ENCODE measurements at places on chromosomes 1 and 21.
A peak's percentile ranks its signal among the peaks of the same experiment; 100 is the strongest.

DNA sequence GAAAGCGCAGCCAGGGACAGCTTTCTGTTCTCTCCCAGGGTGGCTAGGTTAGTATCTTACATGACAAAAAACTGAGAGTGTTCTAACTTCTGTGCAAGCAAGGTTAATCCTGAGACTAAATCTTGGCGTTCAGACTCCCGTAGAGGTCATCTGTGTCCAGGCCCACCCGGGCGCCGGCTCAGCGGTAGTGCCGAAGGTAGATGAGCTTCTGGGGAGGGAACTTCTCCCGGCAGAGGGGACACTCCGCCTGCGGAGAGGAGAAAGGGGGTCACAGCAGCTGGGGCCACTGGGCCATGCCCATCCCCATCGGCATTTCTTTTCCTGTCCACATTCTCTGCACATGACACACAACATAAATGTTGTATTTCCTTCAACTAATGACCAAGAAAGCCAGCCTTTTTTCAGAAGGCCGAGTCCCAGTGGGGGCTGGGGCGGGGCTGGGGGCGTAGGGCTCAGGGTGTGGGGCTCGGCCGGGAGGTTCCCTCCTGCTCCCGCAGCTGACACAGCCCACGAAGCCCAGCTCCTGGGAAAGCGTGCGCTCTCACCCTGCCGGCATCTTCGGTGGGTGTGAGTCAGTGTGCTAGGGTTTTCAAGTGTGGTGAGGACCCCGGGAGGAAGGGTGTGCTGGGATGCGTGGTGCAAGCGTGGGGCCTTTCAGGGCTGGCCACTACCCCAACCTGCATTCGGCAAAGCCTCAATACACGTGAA lies 6.6 kb downstream of the PEX10 start:
- no peak for DNase-seq

DNA sequence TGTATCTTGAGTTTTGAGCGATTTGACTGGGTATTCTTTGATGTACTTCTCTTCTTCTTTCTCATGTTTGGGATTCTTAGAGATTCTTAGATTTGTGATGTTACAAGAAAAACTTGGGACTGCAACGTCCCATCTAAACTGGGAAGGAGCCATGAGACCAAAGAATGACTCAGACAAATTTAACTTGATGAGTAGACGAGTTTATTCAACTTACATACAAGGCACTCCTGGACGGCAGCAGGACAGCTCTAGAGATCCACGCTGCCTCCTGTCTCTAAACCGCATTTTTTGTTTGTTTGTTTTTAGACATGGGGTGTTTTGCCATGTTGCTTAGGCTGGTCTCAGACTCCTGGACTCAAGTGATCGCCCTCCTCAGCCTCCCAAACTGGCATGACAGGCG lies 137.1 kb downstream of the PIK3R3 start:
- DNase-seq = no peak

GRCh38 chr1:169724168-169724567 lies 9.7 kb downstream of the SELE start:
- DNase-seq = no peak

DNA sequence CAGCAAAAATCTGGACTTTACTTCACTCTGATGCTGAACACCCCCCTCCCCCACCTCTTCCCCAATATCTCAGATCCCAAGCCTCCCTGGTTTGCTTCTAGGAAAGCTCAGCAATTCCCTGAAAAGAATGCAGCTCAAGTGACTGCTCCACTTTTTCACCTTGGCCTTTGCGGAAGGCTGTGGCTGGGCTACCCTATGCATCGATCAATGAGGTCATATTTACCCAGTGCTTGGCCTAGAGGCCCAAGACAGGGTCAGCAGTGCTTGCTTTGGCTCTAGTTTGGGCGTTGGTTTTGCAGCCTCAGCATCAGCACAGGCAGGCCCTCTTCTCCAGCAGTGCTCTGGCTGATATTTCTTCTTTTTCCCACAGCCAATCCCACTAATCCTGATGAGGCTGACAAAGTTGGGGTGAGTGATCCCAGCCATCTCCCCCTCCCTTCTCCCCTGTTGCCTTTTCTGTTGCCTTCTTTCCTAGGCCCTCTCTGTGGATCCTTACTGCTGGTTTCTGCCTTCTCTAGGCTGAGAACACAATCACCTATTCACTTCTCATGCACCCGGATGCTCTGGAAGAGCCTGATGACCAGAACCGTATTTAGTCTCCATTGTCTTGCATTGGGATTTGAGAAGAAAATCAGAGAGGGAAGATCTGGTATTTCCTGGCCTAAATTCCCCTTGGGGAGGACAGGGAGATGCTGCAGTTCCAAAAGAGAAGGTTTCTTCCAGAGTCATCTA lies 14.2 kb downstream of the FCGR2B start:
- DNase-seq = no peak

GRCh38 chr1:204751883-204752687 lies 66.5 kb upstream of the LRRN2 start:
- no peak for DNase-seq

DNA sequence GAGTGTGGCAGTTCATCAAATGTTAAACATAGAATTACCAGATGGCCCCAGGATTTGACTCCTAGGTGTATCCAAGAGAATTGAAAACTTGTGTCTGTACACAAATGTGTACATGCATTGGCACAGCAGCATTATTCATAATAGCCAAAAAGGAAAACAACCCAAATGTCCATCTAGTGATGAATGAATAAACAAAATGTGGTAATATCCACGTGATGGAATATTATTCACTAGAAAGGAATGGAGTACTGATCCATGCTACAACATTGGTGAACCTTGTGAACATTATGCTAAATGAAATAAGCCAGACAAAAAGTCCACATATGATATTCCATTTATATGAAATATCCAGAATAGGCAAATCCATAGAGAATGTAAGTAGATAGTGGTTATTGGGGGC lies 77.7 kb downstream of the RAVER2 start:
- no peak for DNase-seq

- DNase-seq = no peak
Measured at GRCh38 chr21:26814386-26814785, 30.8 kb downstream of the ADAMTS1 start.

GRCh38 chr1:25541889-25542658 lies 1.3 kb upstream of the LDLRAP1 start:
- no peak for DNase-seq

- no peak for DNase-seq
Measured at GRCh38 chr1:20405051-20405754, 80.8 kb downstream of the CAMK2N1 start.

- DNase-seq = no peak
Measured at GRCh38 chr1:181117648-181118449, 29.3 kb downstream of the IER5 start.

DNA sequence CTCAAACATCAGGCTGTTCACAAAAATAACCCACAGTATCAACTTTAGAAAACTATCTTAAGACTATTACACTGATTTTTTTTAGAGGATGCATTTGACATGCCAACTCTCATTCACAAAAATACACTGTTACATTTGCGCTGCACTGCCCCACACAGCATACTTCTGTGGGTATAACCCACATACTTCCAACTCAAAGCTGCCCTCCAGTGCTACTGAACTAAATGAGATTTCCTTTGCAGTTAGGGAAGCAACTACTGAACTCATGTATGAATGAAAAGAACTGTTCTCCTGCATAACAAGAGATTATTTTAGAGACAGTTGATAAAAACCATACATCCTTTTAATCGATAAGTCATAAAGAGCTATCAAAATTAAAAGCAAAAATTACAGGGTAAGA lies 25.8 kb upstream of the GADD45A start:
- no peak for DNase-seq

GRCh38 chr1:164765992-164766720 lies 207.2 kb downstream of the PBX1 start:
- no peak for DNase-seq

DNA sequence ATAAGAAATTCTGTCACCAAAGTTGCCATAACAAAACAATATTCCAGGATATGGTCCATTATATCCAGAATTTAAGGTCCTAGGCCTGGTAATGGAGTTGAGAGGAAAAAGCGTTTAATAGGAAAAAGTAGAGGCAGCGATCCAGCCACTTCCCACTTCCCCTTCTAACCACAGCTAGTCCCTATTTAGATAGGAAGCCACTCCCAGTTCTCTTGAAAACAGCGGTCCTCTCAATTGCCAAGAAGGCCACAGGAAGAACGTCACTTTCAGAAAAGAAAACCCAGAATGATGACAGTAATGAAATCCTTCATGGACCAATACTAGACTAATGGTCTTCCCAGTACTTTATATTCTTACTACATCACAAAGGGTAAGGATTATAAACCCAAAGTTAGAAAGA lies 38.6 kb downstream of the ABL2 start:
- DNase-seq = no peak

- no peak for DNase-seq
Measured at GRCh38 chr1:16178596-16179497, 23.0 kb upstream of the EPHA2 start.

DNA sequence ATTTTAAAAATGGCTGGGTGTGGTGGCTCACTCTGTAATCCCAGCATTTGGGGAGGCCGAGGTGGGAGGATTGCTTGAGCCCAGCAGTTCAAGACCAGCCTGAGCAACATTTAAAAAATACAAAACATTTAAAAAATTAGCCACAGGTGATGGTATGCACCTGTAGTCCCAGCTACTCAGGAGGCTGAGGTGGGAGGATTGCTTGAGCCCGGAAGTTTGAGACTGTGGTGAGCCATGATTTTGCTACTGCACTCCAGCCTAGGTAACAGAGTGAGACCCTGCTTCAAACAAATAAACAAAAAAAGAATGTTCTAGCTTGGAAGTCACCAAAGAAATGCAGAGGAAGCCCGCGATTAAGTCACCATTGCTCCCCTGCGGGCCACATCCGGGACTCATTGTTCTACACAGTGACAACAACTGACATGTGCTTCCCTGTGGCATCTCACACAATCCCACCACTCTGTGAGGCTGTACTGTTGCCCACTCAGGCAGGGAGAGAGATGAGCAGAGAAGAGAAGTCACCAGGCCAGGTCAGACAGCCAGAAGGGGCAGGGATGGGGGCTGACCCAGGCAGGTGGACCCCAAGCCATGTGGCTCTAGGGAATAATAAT lies 18.4 kb upstream of the SPATC1L start:
- no peak for DNase-seq

DNA sequence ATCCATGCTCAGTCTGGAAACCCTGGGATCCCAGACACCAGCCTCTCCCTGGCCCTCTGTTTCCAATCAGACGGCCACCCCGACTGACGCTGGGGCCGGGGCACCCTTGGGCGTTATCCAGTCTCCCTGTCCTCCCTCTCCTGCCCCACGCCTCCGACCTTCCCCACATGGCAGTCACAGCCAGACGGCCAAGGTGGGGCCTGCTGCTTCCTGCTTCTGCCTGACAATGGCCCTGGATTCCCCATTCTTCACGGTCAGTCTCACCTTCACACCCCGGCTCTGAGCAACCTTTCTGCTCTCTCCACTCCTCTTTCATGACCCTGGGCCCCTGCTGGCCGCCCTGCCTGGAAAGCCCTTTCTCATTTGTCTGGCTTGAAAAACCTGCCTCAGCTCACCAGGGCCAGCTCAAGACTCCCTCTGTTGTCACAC lies 6.6 kb downstream of the GNG4 start:
- no peak for DNase-seq

GRCh38 chr21:39029086-39029755 lies 154.0 kb downstream of the PSMG1 start:
- DNase-seq = no peak

GRCh38 chr1:235401251-235401650 lies 34.0 kb downstream of the TBCE start:
- no peak for DNase-seq

- no peak for DNase-seq
Measured at GRCh38 chr1:177011508-177011907, 153.0 kb downstream of the ASTN1 start.

- DNase-seq = no peak
Measured at GRCh38 chr1:56811331-56811730, 7.9 kb downstream of the FYB2 start.

- no peak for DNase-seq
Measured at GRCh38 chr21:28216976-28217523, 775.6 kb downstream of the LTN1 start.

GRCh38 chr1:180881806-180882509 lies 30.7 kb upstream of the KIAA1614 start:
- peak; percentile 15 for DNase-seq

DNA sequence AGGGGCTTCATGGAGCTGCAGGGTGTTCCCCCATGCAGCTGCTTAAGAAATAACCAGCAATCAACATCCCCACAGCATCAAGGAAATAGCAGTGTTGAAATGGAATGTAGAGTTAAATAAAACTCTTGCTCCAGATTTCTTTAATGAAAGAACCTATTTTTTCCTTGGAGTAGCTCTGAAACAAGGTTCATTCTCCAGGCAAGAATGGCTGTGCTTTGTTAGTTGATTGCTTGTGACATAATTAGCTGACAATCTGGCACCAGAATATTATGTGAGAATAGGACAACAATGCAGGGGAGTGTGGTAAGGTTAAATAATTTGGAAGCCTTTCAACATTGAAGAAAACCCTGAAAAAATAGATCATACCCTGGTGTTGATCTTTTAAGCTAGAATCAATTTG lies 254.2 kb upstream of the RRP15 start:
- no peak for DNase-seq

GRCh38 chr1:32010246-32010645 lies 3.4 kb upstream of the KHDRBS1 start:
- no peak for DNase-seq

DNA sequence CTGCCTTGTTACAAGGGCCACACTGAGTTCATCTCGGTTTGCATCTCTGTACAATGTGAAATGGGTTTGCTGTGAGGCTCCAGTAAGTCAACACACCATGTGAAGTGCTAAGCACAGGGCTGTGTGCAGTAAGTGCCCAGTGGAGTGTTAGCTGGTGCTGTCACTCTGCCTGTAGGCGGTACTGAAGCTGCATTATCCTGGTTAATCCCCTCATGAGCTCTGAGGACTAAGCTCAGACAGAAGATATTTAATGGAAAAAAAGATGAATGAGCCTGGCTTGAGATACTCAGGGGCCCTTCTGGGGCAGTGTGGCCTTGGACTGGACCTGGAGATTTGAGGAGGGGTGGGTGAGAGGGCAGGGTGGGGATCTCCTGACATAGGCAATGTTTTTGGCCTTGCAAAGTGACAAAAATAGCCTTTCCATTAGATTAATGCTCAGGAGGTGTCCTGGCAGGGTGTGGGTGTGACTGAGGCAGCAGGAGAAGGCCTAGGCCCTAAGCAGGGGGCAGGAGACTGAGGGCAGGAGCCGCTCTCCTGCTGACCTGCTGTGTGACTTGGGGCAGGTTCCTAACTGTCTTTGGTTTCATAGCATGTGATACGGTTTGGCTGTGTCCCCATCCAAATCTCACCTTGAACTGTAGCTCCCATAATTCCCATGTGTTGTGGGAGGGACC lies 570.5 kb downstream of the PTPRU start:
- no peak for DNase-seq

GRCh38 chr1:13812456-13813397 lies 112.7 kb downstream of the PRDM2 start:
- no peak for DNase-seq

- no peak for DNase-seq
Measured at GRCh38 chr1:77063118-77063517, 156.1 kb downstream of the PIGK start.

DNA sequence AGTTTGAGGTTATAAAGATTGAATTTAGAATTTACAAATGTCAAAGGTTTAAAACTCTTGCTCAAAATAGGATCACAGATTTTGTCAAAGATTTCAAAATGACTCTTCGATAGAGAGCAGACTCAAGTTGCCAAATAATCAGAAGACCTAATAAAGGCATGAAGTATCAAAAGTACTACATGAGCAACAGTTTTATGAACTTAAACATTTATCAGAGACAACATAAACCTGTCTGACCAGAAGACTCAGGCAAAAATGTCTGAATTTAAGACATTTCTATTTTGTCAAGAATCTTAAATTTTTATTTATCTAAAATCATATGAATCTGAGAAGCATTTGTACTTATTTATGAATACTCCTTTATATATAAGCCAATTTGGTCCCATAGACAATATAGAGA lies 330.9 kb downstream of the PTPRU start:
- DNase-seq = no peak

All from GM12864 (cell line).